ENCODE measurements at places on chromosomes 7 and 10.

DNA sequence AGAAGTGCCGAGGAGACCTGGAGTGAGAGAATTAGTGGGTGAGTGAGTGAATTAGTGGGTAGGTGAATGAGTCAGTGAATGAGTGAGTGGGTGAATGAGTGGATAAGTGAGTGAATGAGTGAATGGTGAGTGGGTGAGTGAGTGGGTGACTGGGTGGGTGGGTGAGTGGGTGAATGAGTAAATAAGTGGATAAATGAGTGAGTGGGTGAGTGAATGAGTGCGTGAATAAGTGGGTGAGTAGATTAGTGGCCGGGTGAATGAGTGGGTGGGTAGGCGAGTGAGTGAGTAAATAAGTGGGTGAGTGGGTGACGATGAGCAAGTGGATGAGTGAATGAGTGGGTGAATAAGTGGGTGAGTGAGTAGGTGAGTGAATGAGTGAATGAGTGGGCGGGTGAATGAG, 243.7 kb upstream of the MGMT start:
- H3K36me3 ChIP-seq = no peaks in the 10 kb centered on the region
- DNase-seq = no peak
- H3K27ac ChIP-seq = no peak overlapping the region
- H3K4me3 ChIP-seq = no peak overlapping the region
- no peaks in the 10 kb centered on the region for H3K4me1 ChIP-seq
- H3K27me3 ChIP-seq = peaks cover 7% of the 10 kb centered on the region

- peaks cover 5% of the 10 kb centered on the region for H3K4me1 ChIP-seq
- H3K36me3 ChIP-seq = peaks cover 34% of the 10 kb centered on the region
- H3K27ac ChIP-seq = no peak overlapping the region
- no peak overlapping the region for H3K4me3 ChIP-seq
- no peaks in the 10 kb centered on the region for H3K27me3 ChIP-seq
Observed at GRCh38 chr10:63197344-63198092, 64.4 kb downstream of the NRBF2 start.

DNA sequence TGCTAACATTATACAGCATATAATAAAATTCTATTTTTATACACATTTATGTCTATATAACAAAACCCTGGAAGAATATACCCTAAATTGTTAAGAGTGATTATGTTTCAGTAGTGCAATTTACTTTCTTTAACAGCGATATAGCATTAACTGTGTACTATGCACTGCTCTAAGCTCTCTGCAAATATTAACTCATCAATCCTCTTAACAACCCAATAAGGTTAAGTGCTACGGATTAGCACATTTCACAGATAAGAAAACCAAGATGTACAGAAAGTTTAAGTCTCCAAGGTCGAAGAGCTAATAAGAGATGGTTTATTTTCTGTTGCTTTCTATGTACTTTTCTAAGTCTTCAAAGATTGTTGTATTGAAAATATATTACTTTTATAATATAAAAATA, 95.8 kb downstream of the SEMA3C start:
- peaks cover 42% of the 10 kb centered on the region for H3K4me1 ChIP-seq
- no peak overlapping the region for H3K27ac ChIP-seq
- peaks cover 21% of the 10 kb centered on the region for H3K36me3 ChIP-seq
- no peak overlapping the region for H3K4me3 ChIP-seq

DNA sequence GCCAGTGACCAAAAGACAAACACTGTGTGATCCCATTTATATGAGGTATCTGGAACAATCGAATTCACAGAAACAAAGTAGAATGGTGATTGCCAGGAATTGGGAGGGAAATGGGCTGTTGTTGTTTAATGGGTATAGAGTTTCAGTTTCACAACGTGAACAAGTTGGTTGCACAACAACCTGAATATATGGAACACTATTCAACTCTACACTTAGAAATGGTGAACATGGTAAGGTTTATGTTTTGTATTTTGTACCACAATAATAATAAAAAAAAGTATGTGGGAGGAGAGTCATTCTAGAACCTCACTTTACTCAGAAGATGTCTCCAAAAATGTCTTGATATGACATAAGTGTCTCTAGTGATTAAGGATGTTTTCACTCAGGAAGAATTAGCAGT, 85.2 kb upstream of the SGCE start:
- peaks cover 9% of the 10 kb centered on the region for H3K4me1 ChIP-seq
- no peak overlapping the region for H3K4me3 ChIP-seq
- no peaks in the 10 kb centered on the region for H3K27me3 ChIP-seq
- no peak overlapping the region for H3K27ac ChIP-seq
- H3K36me3 ChIP-seq = no peaks in the 10 kb centered on the region
- DNase-seq = no peak

GRCh38 chr7:4851459-4852422, 10.1 kb downstream of the PAPOLB start:
- H3K27ac ChIP-seq = no peak overlapping the region
- peaks cover 8% of the 10 kb centered on the region for H3K4me1 ChIP-seq
- no peak overlapping the region for H3K4me3 ChIP-seq
- peaks cover 5% of the 10 kb centered on the region for H3K36me3 ChIP-seq

GRCh38 chr10:69657866-69658265, 27.8 kb downstream of the FAM241B start:
- H3K36me3 ChIP-seq = no peaks in the 10 kb centered on the region
- peaks cover 8% of the 10 kb centered on the region for H3K27me3 ChIP-seq

DNA sequence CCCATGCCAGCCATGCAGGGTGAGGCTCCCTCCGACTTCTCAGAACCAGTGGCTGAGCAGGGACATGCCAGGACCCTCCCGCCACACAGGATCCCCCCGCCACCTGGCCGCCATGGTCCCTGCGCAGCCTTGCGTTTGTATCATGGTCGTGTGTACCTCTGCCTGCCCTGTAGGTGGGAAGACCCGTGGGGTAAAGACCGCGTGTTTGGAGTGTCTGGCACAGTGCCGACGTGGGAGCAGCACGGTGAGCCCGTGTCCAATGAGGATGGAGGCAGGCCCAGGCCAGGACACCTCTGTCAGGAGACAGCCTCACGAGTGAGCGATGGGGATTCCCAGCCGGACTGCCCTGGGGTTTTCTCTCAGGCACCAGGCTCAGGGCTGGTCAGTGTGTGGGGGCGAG, 31.9 kb downstream of the NKX6-2 start:
- no peaks in the 10 kb centered on the region for H3K27me3 ChIP-seq
- no peak overlapping the region for H3K27ac ChIP-seq
- no peak overlapping the region for H3K4me3 ChIP-seq
- DNase-seq = no peak
- H3K4me1 ChIP-seq = no peaks in the 10 kb centered on the region

DNA sequence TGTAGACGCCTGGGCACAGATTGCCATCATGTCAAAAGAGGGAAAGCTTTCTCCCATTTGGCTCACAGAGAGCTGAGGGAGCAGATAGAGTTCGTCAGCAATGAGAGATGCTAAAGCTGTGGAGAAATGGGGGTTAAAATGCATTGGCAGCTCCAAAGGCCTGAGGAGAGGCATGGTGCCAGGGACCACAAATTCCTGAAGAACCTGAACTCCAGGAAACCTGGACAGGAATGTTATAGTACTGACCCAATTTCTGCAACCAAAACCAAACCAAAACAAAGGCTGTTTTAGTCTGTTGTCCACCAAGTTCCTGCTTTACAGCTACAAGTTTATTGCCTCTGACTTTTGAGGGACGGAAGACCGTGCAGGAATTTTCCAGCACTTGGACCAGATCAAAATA, 575.7 kb downstream of the REEP3 start:
- H3K27ac ChIP-seq = no peak overlapping the region
- no peak for DNase-seq
- H3K36me3 ChIP-seq = no peaks in the 10 kb centered on the region
- H3K4me3 ChIP-seq = no peak overlapping the region
- no peaks in the 10 kb centered on the region for H3K4me1 ChIP-seq
- H3K27me3 ChIP-seq = peaks cover 4% of the 10 kb centered on the region

DNA sequence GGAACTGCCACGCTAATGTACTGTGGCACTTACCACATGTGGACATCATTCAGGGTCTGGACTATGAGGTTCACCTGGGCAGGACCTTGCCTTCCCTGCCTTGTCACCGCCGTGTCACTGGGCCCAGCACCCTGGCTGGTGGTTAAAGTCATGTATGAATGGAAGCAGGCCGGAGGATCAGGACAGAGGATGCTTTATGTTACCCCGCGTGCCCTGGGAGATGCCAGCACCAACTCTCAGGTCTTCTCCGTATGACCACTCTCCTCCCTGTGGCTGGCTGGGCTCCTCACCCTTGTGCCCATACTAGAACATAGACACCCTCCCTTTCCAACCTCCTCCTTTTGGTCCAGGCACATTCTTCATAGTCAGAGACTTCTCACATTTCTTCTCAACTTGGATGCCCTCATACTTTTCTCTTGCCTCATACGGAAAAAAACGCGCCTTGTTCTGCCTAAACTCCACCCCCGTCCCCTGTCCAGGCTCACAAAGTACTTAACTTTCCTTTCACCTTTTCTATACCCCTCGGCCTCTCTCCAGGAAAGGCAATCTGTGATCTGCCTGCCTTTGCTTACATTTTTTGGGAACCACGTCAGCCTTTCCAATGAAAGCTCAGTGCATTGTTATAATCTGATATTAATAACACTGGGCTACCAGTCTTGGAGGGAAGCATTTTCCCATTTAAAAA, 240.0 kb downstream of the TEX36 start:
- H3K27me3 ChIP-seq = peaks cover 8% of the 10 kb centered on the region
- no peak overlapping the region for H3K4me3 ChIP-seq
- no peak overlapping the region for H3K27ac ChIP-seq
- no peaks in the 10 kb centered on the region for H3K36me3 ChIP-seq
- H3K4me1 ChIP-seq = no peaks in the 10 kb centered on the region

DNA sequence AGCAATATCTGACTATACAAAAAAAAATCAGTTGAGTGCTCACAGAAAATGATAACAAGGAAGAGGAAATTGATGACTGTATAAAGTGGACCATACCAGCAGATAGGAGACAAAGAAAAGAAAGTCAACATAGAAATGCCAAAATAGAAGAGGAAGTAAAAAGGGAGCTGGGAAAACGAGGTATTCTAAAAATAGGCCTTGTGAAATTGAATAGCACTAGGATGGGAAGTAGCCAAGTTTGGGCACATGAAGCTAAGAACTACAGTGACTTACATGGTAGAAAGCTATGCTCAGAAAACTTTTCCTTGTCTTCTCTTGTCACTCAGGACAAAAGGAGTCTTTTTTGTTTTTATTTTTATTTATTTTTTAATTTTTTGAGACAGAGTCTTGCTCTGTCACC, 76.2 kb upstream of the APBB1IP start:
- H3K4me3 ChIP-seq = no peak overlapping the region
- peaks cover 5% of the 10 kb centered on the region for H3K27me3 ChIP-seq
- no peaks in the 10 kb centered on the region for H3K36me3 ChIP-seq
- peak overlapping the region; percentile 87 for H3K27ac ChIP-seq
- H3K4me1 ChIP-seq = peaks cover 28% of the 10 kb centered on the region

- H3K4me3 ChIP-seq = no peak overlapping the region
- H3K4me1 ChIP-seq = peaks cover 8% of the 10 kb centered on the region
- peaks cover 10% of the 10 kb centered on the region for H3K27me3 ChIP-seq
- H3K27ac ChIP-seq = no peak overlapping the region
Observed at GRCh38 chr10:14325325-14325955, 5.3 kb downstream of the FRMD4A start.

DNA sequence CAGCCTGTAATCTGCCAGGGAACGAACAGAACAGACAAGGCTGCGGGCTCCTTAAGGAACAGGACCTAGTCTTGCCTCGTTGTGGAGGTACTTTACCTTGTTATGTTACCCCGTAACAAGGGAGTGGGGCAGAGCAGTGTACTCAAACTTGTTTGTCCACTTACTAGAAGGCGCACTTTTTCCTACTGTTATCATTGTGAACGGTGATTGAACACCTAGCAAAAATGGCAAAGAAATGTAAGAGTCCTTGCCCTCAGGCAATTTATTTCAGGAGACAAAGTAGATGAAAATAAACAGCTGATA, 620 bp upstream of the IMPDH1 start:
- H3K27me3 ChIP-seq = peaks cover 2% of the 10 kb centered on the region
- peak overlapping the region; percentile 95 for H3K27ac ChIP-seq
- H3K4me3 ChIP-seq = peak overlapping the region; percentile 87
- no peaks in the 10 kb centered on the region for H3K36me3 ChIP-seq

GRCh38 chr7:138750901-138751464, 46.8 kb upstream of the TMEM213 start:
- peaks cover 27% of the 10 kb centered on the region for H3K4me1 ChIP-seq
- no peaks in the 10 kb centered on the region for H3K36me3 ChIP-seq
- H3K4me3 ChIP-seq = no peak overlapping the region

DNA sequence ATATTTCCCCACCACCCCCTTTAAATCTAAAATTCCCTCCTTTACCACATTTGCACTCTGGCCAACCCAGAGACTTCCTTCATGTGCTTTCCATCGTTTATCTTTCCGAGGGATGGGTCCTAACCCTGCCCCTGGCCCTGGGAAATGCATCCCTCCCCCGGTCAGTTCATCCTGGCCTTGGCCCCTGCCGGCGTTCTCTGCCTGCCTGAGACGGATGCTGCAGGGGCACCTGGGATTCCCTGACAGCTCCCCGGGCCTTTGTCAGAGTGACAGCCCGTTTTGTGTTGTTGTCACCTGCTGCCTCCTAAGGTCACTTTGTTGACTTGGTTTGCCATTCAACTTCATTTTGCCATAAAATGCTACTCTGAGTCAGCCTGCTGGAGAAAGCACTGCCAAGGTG, 34.8 kb upstream of the PITRM1 start:
- H3K4me1 ChIP-seq = peaks cover 9% of the 10 kb centered on the region
- H3K36me3 ChIP-seq = no peaks in the 10 kb centered on the region
- H3K27ac ChIP-seq = no peak overlapping the region

GRCh38 chr10:98373260-98374040, 41.5 kb downstream of the PYROXD2 start:
- DNase-seq = no peak
- H3K27me3 ChIP-seq = no peaks in the 10 kb centered on the region
- no peak overlapping the region for H3K4me3 ChIP-seq
- H3K36me3 ChIP-seq = peaks cover 2% of the 10 kb centered on the region

- no peak overlapping the region for H3K4me3 ChIP-seq
- no peak overlapping the region for H3K27ac ChIP-seq
- DNase-seq = no peak
- H3K27me3 ChIP-seq = peaks cover 3% of the 10 kb centered on the region
- peaks cover 5% of the 10 kb centered on the region for H3K4me1 ChIP-seq
- H3K36me3 ChIP-seq = no peaks in the 10 kb centered on the region
Observed at GRCh38 chr7:106326594-106327537, 42.1 kb upstream of the NAMPT start.

DNA sequence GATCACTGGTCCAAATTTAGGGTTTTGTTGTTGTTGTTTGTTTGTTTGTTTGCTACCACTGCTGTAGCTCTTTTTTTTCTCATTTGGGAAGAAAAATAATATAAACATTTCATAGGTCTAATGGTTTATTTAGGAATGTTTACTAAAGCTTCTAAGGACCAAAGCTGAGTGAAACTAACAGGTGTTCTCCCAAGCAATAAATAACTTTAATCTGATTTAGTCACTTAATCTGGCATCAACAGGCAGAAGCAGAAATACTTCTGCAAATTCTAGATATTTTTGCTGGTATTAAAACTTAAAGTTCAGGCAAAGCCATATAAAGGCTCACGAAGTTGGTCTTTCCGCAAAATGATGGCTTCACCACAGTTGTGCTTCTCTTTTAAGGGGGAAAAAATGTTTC, 144.5 kb upstream of the YAE1 start:
- DNase-seq = no peak
- no peaks in the 10 kb centered on the region for H3K36me3 ChIP-seq
- no peaks in the 10 kb centered on the region for H3K4me1 ChIP-seq
- no peaks in the 10 kb centered on the region for H3K27me3 ChIP-seq
- H3K27ac ChIP-seq = no peak overlapping the region

GRCh38 chr7:151742713-151743480, 134.0 kb downstream of the PRKAG2 start:
- peak overlapping the region; percentile 66 for H3K27ac ChIP-seq
- H3K4me1 ChIP-seq = peaks cover 13% of the 10 kb centered on the region
- H3K27me3 ChIP-seq = no peaks in the 10 kb centered on the region
- DNase-seq = no peak
- H3K36me3 ChIP-seq = peaks cover 2% of the 10 kb centered on the region

All from mesothelial cell of epicardium (in vitro differentiated cells).